ENCODE measurements at places on chromosomes 2 and 18.

GRCh38 chr2:100195942-100196341, 53.6 kb upstream of the AFF3 start:
- DNase-seq = no peak

- no peak for DNase-seq
Measured at GRCh38 chr18:8468191-8468590, 141.0 kb upstream of the RAB12 start.

DNA sequence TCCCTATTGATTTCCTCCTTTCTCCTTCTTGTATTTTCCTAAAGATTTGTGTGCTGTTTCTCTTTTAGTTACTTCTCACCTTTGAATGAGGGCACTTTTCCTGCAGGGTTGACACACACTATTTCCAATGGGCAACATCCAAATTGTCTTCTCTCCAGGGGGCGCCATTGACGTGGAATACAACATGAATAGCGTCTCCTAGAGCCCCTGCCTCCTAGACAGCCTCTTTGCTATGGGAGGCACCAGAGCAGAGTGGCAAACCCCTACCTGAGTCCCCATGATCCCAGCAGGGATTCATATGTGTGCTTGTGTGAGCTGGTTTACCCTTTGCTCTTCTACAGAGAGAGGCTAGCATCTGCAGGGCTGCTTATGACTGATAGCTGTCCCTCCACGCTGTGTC, 61.3 kb upstream of the ITSN2 start:
- no peak for DNase-seq

GRCh38 chr2:24435391-24436316, 55.4 kb upstream of the NCOA1 start:
- DNase-seq = peak; percentile 84

DNA sequence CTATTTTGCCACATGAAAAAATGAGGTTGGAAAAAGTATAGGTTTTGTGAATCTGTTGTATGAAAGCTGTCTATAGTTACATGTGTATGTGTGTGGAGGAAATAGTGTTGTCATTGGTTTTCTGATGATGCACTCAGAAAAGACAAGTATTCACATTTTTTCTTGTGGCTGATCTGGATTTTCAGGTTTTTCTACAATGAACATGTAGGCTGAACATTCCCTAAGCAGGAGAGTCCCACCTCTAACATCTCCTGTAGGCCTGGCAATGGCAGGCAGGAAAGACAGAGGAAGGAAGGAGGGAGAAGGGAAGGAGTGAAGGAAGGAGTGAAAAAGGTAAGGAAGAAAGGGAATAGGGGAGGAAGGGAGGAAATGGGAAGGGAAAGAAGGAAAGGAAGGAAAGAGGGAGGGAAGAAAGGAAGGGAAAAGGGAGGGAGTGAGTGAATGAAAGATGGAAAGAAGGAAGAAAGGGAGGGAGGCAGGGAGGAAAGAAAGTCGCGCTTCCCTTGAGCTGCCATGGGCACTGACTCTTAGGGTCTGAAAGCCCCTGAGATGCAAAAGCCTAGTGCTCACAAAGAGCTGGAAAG, 495 bp upstream of the IL36RN start:
- no peak for DNase-seq

GRCh38 chr2:230692760-230693159, 19.9 kb upstream of the CAB39 start:
- DNase-seq = no peak

GRCh38 chr2:198188982-198189381, 384.6 kb downstream of the PLCL1 start:
- DNase-seq = no peak

DNA sequence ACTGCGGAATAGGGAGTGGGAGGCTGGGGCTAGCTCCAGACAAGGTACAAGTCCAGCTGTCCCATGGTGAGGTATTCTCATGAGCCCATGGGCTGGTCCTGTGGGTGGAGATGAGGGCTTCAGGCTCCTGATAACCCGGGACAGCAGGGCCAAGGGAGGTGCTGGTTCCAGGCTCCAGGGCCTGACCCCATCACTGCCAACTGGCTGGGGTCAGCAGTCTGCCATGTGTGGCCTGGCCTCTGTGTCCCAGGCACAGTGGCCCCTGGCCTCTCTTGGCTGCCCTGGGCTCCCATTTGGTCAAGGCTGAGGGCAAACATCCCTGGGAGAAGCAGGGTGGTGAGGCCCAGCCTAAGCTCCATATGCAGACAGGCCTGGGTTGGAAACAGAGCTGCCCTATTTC, 966 bp upstream of the OXER1 start:
- no peak for DNase-seq

GRCh38 chr2:105887256-105887655, 142.5 kb downstream of the NCK2 start:
- no peak for DNase-seq

GRCh38 chr2:48397281-48397680, 132.7 kb upstream of the STON1 start:
- DNase-seq = no peak

DNA sequence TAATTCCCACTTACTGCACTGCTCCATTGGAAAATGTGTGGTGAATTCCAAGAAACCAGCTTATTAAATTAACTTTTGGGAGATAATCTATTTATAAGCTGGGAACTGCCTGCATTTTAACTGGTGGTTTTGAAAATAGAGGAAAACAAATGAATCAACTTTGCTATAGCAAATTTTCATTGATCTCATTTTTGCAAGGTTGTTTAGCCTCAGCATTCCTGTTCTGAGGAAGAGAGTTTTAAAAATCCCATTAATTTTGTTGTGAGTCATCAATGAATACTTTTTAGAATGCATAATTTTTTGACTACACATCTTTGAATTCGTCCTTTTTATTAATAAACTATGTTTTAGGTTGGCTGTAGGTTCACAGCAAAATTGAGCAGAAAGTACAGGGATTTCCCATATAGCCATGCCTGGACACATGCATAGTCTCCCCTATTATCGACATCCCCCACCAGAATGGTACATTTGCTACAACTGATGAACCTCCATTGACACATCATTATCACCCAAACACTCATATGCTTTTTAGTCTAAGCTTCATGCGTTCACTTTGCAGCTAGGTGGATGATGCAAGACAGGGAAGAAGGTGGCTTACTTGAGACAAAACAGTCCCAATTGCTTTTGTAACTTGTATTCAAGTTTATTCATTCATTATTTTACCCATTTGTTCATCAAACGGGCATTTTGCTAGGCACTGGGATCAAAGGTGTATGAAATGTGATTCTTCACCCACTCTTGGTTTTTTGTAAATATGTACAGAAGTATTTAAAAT, 106.9 kb downstream of the ZNF521 start:
- no peak for DNase-seq

- no peak for DNase-seq
Measured at GRCh38 chr2:144587306-144587705, 67.4 kb upstream of the ZEB2 start.

DNA sequence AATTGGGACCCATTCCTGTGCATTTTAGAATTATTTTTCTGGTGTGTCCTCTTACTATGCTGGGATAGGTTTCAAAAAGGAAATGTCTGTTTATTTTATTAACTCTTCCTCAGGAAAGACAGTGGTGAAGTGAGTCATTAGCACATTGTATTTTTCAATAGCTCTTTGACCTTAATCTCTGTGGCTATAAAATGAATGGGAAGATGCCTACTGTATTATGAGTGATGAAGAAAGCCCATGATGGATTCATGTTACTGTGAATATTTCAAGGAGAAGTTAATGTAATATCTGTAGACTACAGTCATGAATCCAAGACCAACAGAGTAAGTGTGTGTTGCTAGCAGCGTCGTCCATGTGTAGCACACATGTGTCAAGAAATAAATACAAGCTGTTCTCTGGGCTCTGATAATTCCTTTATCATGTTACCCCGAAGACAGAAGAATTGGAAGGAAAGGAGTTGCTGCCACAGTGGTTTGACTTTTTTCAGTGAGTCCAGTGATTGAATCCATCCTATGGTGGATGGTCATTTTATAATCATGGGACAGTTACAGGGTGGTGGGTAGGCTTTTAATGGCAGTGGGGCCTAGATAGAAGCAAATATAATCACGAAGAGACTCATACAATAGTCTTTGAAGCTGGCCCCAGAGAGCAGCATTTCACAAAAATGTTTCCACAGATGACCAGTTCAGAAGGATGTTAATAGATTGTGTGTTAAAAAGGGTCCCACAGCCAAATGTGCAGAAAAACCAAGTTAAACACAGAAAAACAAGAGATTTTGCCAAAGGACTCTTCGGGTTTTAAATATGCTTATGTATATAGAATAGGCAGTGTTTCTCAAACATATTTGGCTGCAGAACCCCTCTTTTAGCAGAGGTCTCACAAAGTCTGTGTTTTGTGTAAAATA, 239.7 kb upstream of the RASGRP3 start:
- no peak for DNase-seq
